ENCODE measurements at places on chromosomes 6 and 20.

GRCh38 chr6:25363427-25363826, 84.3 kb downstream of the CARMIL1 start:
- H3K36me3 ChIP-seq = no peaks in the 10 kb centered on the region
- no peak overlapping the region for H3K4me3 ChIP-seq
- H3K27me3 ChIP-seq = peaks cover 3% of the 10 kb centered on the region

- H3K4me1 ChIP-seq = no peaks in the 10 kb centered on the region
- H3K4me3 ChIP-seq = no peak overlapping the region
- DNase-seq = no peak
Measured at GRCh38 chr20:18913701-18914100, 100.1 kb downstream of the SCP2D1 start.

DNA sequence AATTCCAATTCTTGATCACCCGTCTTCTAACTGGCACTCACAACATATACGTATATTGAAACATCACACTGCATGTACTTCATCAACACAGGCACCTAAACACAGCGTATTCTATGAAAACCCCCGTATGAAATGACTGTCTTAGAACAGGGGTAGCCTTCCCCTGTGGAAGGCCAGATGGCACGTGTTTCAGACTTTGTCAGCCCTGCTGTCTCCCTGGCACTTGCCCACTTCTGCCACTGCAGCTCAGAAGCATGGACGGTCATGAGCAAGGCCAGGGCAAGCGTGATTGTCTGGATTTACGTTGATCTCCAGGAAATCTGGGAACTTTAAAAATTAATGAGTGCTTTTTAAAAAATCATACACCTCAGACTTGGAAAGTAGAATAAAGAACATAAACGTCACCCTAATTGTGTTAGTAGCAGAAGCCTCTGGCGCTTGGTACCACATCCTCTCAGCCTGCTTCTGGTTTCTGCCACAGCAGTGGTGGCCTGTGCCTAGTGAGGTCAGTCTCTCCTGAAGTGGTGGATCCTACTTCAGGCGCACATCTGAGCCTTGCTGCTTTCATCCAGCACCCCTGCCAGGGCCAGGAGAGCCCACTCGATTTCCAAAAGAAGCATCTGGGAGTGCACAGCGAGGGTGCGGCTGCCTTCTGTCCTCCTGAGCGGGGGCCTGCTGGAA, 18.3 kb downstream of the PDE10A start:
- H3K27me3 ChIP-seq = peaks cover 1% of the 10 kb centered on the region
- DNase-seq = no peak
- H3K4me1 ChIP-seq = no peaks in the 10 kb centered on the region
- H3K27ac ChIP-seq = no peak overlapping the region
- H3K4me3 ChIP-seq = no peak overlapping the region

DNA sequence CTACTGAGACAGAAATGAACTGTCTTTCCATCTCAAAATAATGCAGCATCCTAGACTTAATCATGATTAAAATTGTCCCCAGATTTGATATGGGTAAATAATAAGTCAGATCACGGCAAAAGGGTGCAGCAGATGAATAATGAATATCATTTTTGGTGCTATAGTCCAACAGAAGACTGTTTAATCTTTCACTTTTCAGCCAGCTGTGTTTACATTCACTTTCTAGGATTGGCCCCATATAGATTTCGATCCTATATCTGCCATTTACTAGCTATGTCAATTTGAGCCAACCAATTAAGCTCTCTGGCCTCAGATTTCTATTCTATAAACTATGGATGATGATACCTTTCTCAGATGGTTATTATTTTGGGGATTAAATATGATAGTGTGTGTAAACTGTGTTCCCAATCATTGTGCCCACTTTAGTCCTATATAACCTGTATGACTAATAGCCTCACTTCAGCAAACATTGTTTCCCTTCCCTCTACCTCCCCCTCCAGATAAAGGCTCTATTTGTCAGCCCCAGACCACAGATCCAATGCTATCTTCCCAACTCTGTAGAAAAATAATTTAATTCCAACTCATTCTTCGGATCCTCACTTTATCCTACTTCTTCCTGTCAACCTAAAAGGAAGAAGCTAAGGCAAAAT, 53.6 kb upstream of the NT5E start:
- no peak overlapping the region for H3K4me3 ChIP-seq
- peaks cover 3% of the 10 kb centered on the region for H3K4me1 ChIP-seq
- no peaks in the 10 kb centered on the region for H3K36me3 ChIP-seq
- DNase-seq = no peak
- H3K27ac ChIP-seq = no peak overlapping the region

DNA sequence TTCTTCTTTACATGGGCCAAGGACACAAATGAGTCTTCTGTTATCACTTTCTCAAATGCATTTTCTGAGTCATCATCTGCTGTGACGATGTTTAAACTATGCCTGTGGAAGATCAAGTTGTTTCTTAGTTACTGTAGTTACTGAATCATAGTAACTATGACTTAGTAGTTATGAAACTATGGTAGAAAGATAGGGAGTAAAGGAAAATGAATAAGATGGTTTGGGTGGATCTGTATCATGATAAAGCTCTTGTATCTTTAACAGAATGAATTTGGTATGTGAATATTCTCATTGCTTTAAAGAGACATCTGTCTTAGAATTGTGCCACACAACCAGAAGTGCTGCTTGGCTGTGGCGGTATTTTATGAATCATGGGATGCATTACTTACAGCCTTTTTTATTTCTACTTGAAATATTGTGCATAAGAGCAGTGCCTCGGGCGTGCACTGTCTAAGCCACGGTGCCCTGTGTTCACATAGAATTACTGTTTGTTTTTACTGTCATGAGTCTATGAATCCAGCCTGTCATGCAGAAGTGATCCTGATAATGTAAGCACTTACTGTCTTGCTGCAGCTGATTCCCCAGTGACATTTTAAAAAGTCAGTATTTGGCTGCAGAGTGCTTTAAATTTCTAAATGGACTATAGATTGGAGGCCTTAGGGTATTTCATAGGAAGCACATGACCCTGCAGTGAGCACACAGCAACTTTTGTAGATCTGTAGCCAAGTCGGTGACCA, 215.2 kb downstream of the TMEM242 start:
- H3K27me3 ChIP-seq = no peaks in the 10 kb centered on the region
- peaks cover 12% of the 10 kb centered on the region for H3K36me3 ChIP-seq
- no peak overlapping the region for H3K4me3 ChIP-seq

- peaks cover 10% of the 10 kb centered on the region for H3K4me1 ChIP-seq
- peak overlapping the region; percentile 48 for H3K4me3 ChIP-seq
- H3K27ac ChIP-seq = peak overlapping the region; percentile 1
- peaks cover 2% of the 10 kb centered on the region for H3K27me3 ChIP-seq
- no peak for DNase-seq
- H3K36me3 ChIP-seq = peaks cover 2% of the 10 kb centered on the region
Measured at GRCh38 chr6:142671791-142672190, 273.2 kb downstream of the HIVEP2 start.

DNA sequence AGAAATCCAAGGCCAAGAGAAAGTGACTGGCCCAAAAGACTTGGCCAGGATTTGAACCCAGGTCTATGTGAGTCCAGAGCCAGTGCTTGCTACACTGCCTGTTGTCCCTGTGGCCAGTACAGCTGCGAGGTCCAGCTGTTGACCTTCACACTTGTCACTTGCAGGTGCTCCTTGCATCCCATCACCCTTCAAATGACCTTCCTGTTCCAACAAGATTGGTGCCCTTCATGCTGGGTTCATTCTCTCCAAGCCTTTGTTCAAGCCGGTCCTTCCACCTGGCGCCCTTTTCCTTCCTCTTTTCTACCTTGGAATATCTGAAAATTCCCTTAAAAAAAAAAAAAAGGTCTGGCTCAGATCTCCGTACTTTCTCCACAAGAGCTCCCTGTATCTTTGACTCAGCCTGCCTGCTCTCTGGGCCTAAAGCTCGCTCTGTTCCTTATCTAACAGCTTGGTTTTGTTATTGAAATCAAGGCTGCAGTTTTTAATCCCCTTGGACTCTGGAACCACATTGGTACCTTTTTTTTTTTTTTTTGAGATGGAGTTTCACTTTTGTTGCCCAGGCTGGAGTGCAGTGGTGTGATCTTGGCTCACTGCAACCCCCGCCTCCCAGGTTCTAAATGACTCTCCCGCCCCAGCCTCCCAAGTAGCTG, 22.2 kb upstream of the MRPS18A start:
- no peaks in the 10 kb centered on the region for H3K36me3 ChIP-seq
- H3K4me3 ChIP-seq = no peak overlapping the region
- peaks cover 2% of the 10 kb centered on the region for H3K27me3 ChIP-seq
- H3K27ac ChIP-seq = peak overlapping the region; percentile 28

DNA sequence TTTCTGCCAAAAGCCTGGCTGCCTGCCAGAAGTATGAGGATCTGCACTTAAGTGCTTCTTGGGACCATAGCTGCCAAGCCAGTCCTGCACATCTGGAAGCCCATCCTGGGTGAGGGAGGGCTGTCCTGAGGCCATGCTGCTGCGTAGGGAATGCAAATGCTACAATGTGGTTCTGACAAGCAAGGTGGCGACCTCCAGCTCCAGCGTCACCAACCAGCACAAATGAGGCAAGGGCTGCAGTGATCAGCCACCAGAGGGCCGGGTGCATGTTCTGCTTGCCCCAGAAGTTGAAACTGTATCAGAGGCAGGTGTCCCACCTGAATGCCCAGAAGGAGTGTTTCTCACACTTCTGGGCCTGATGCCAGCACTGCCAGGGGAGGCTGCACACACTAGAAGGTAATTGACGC, 99.1 kb upstream of the KCNQ5 start:
- no peak overlapping the region for H3K27ac ChIP-seq
- H3K27me3 ChIP-seq = peaks cover 12% of the 10 kb centered on the region
- H3K4me1 ChIP-seq = peaks cover 2% of the 10 kb centered on the region
- DNase-seq = no peak

DNA sequence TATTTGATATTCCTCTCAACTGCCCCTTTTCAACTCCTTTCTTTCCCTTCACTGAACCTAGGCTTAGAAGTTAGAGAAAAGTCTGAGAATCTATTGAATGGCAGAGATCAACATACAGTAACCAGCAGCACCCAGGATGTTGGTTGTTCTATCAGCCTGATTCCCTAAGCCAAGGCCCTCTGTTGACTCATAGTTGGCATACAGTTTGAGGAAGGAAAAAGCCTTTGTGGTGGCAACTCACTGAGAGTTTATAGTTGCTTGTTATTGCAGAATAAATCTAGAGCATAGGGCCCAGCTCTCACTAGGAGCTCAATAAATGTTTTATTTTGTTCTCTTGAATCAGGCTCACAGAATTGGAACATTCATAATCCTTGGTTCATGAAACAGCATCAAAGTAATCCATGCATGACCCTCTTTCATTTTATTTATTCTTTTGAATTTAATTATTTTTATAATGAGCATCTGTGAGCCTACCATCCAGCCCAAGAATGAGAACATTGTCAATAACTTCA, 119.1 kb upstream of the ADGRF1 start:
- H3K4me3 ChIP-seq = no peak overlapping the region
- H3K27me3 ChIP-seq = peaks cover 2% of the 10 kb centered on the region
- H3K4me1 ChIP-seq = no peaks in the 10 kb centered on the region
- no peak for DNase-seq

All from memory B cell (primary cell).